Uterus (tissue), 4 donors: ENCODE measurements at places on chromosomes 3 and 15. TPM values are rescaled to one million over a fixed set of nuclear protein-coding genes. Genes with fewer than 3 reads are reported as not detected.

Gene LEKR1
- 4.8 TPM for total RNA-seq

Gene LINGO1
- 9.6 TPM for total RNA-seq

GRCh38 chr3:101202640-101203039 is 117.7 kb downstream of the IMPG2 start:
- H3K27ac ChIP-seq: no peak overlapping the region
- no peaks in the 10 kb centered on the region for H3K36me3 ChIP-seq
- DNase-seq: no peak
- no peaks in the 10 kb centered on the region for H3K27me3 ChIP-seq
- H3K4me1 ChIP-seq: no peaks in the 10 kb centered on the region
- H3K4me3 ChIP-seq: no peak overlapping the region

- no peak for DNase-seq
- H3K27me3 ChIP-seq: no peaks in the 10 kb centered on the region
- H3K27ac ChIP-seq: no peak overlapping the region
- H3K4me3 ChIP-seq: no peak overlapping the region
Observed at GRCh38 chr3:41288785-41289184, 89.5 kb downstream of the CTNNB1 start.
